ENCODE measurements at places on chromosomes 1 and 21.

DNA sequence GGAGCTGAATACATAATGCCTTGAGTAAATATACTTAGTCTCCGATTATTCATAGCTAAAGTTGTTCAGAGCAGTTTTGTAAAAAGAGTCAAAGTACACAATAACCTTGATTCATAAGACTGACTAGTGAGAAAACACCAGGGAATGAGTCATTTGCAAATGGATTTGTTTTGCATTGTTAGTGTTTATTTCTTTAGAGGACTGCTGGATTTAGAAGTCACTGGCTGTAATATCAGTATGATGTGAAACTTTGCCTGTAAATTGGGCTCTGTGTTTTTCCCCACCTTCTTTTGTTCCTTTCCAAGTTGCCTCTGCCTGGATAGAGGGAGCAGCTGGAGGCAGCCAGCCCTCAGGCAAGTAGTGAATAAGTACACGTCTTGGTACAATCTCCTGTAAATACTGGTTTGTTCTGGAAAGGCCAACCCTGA is 474.7 kb downstream of the NUF2 start:
- DNase-seq = no peak

DNA sequence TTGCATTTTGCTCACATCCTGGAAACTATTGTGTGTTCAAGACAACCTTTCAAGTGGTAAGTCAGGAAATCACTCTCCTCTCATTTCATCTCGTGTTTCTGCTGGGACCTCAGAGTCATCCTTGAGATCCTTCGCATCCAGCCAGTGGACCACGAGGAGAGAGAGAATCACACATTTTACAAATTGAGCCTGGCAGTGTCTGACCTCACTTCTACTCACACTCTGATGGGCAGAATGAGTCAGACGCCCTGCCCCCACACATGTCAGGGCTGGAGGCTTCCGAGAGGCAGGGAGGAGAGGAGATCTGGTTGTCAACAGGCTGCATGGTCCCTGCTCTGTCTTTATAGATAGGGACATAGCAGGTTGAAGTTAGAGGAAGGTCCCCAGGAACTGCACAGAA is 509.7 kb downstream of the AJAP1 start:
- DNase-seq = no peak

GRCh38 chr1:58596631-58597052 is 19.6 kb upstream of the TACSTD2 start:
- no peak for DNase-seq

DNA sequence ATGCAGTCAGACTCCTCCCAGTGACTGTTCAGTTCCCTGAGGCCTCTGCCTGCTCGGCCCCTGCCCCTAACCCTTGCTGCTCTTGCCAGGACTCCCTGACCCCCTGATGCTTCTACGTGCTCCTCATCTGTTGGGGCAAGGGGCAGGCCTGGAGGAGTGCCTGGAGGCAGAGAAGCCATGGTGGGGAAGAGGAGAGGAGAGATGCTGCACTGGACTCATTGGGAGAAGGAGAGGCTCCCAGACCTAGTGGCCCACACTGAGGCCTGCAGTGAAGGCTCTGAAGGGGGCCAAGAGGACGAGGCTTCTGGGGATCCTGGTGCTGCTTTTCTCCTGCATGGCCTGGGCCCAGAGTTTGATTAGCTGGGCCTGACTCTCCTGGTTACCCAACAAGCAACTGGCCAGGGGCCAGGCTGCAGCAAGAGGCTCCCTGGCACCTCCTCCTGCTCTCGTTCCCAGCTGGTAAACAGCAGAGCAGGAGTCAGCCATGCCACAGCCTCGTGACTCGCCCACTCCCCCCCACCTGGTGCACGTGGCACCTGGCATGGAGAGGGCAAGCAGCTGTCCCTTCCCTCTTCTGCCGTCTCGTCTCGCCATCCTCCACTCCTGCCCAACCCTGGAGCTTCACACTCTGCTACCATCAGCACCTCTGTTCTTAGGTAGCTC is 847 bp upstream of the RORC start:
- no peak for DNase-seq

DNA sequence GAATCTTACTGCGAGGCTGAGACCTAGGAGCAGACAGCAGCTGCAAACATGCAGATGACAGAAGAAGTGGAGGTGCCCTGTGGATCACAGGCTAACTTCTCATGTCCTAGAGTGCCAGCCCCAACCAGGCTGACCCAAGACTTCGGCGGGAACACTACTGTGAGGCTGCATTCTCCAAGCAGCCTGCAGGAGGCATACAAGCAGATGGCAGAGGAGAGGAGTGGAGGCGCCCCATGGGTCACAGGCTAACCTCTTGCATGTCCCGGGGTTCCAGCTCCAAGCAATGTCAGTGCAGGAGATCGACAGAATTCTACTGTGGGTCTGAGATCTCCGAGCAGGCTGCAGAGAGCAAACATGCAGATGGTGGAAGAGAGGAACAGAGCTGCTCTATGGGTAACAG is 98.1 kb upstream of the ZNF678 start:
- no peak for DNase-seq

GRCh38 chr1:204272505-204272904 is 58.7 kb upstream of the GOLT1A start:
- DNase-seq = no peak

- DNase-seq = no peak
Measured at GRCh38 chr1:167565922-167566321, 12.4 kb upstream of the CREG1 start.

DNA sequence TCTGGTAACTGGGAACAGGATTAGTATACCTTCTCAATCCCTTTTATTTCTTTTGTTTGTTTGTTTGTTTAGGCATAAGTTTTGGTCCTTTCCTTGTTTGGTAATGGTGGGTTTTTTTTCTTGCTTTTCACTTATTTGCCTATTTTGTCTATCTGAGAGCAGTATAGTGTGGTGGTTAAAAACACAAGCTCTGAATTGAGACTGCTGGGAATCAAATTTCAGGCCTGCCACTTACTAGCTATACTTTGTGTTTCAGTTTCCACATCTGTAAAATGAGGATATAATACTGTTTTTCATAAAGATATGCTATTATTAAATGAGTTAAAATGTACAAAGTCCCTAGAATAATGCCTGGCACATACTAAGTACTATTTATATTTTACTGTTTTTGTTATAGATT is 81.6 kb upstream of the IVNS1ABP start:
- DNase-seq = no peak

DNA sequence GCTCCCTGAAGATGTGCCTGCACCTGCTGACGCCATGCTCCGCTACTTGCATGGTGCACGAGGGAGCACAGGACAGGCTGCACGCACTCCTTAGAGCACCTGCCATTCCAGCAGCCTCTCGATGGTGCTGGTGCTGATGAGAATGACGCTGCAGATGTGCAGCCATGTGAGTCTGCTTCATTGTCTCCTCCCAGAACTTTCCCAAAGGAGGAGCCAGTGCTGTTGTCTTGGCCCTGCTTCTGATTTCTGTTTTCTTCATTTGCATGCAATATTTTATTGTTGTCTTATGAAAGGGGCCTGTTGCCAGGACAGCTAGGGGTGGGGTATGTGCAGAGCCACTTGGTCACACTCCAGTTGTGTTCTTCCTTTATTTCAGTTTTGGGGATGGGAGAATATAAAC is 70.1 kb downstream of the PCBP3 start:
- DNase-seq = no peak

DNA sequence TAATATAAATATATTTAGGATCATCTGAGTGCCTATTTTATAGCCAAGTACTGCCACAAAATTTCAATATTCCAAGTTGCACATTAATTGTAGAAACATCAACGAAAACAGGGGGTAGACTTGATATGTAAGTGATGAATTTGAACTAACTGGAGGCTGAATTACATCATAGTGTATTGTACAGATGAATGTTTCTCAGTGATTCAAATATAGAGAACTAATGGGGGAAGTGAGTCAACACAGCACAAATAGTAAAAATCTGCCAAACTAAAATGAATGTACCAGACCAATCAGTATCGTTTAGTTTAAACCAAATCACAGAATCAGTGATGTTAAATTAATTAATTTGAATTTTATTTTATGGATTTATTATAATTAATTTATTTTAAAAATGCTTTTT is 42.8 kb downstream of the RTCA start:
- no peak for DNase-seq

DNA sequence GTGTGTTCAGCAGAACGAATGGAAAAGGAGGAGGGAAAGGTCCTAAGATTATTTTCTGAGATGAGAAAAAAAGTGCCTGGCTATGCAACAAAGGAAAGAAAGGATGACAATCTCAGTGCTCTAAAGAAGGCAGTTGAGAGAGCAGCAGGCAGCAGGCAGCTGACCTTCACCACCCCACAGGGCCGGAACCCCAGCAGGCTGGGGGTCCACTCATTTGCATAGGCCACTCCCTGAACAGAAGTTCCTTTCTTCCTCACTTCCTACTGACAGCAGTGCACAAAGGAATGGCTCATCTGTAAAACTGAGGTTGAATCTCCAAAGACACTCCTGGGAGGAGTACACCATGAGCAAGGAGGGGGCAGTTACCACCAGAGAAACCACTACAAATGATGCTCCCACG is 41.4 kb upstream of the TNR start:
- no peak for DNase-seq

GRCh38 chr1:191533254-191533653 is 625.0 kb upstream of the RGS18 start:
- DNase-seq = no peak

GRCh38 chr1:218878369-218878768 is 295.3 kb upstream of the LYPLAL1 start:
- no peak for DNase-seq

GRCh38 chr1:46274225-46275029 is 26.9 kb downstream of the RAD54L start:
- DNase-seq = no peak

- no peak for DNase-seq
Measured at GRCh38 chr1:243756529-243756928, 93.5 kb downstream of the AKT3 start.

DNA sequence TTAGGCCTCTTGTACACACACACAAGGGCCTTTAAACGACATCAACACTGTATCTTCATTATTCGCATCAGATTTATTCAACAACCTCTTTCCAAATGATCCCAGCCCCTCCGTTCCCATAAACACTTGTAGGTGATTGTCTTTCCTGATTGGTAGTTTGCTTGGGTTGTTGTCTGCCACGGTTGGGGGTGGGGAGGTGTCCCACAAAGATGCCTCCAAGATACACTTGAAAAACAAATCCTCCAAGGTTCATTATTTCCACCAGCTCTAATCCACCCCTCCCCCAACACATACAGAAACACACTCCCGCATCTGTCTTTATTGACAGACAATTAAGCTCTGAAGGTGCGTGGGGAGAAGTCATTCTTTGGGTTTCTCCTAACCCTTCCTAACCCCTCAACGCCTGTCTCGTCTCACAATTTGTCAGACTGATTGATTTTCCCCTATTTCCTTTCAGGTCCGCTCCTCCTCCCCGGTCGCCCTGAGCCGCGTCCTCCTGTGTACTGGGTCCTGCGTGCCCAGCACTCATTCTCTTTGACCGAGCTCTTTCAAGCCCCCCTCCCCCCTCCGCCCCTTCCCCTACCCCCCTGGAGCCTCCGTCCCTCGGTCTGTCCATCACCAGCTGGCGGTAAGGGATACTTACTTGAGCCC is 1.4 kb downstream of the WDR26 start:
- DNase-seq = no peak

DNA sequence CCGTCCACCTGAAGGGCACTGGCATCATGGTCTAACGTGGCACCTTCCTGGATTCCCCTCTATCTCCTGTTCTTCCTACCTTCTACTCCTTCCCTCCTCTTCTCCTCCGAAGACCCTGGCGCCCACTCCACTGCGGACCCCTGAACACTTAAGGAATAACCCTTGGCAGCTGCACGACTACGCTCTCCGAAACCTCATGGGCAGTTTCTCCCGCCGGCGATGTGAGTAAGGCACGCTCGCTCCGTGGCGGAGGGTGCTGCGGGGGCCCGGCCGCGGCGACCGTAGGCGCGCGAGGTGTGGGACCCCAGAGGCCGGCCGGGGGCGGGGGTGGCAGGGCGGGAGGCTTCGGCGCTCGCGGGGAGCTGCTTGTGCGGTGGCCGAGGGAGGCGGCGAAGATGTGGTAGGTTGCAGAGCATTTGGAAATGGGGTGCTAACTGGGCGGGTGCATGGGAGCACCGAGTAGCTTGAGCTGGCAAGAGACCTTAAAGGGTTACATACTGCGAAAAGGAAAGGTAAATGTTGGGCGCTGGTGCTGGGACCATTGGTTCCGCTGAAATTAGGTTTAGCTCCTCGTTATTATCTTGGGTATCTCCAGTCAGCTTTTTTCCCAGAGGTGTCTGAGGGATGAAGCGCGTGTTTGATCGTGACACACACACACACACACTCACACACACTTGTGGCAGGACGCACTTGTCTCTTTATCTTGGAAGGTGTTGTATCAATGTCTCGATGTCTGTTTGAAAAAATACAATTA is 876 bp downstream of the LRRC7 start:
- no peak for DNase-seq

Data from GM12864 (cell line).